ENCODE measurements at places on chromosomes 2 and 18. TPM values are rescaled to one million over a fixed set of nuclear protein-coding genes. Genes with fewer than 3 reads are reported as not detected.

NYAP2 gene
- total RNA-seq: not detected

FOXD4L1 gene
- total RNA-seq: not detected

SCN3A gene
- not detected for total RNA-seq

TGFA gene
- 2.6 TPM for total RNA-seq

OST4 gene
- 155 TPM for total RNA-seq

GCG gene
- total RNA-seq: not detected

ANKRD62 gene
- total RNA-seq: not detected

MOCOS gene
- 7.2 TPM for total RNA-seq

SGPP2 gene
- total RNA-seq: not detected

FRZB gene
- total RNA-seq: 1.0 TPM

HOXD13 gene
- not detected for total RNA-seq

CIDEA gene
- not detected for total RNA-seq

CXCR1 gene
- total RNA-seq: not detected
